ENCODE measurements at places on chromosomes 11 and 22. TPM values are rescaled to one million over a fixed set of nuclear protein-coding genes. Genes with fewer than 3 reads are reported as not detected.

Gene JAML
- total RNA-seq, result 17.1 TPM

Gene RIBC2
- 1.0 TPM for total RNA-seq

Gene APOBEC3H
- 0.79 TPM for total RNA-seq

Gene OR6A2
- total RNA-seq, result 0.25 TPM

Gene OSM
- 1.2 TPM for total RNA-seq

Gene GUCD1
- 150 TPM for total RNA-seq

Gene APOBEC3C
- total RNA-seq, result 19.8 TPM

Gene GLYAT
- total RNA-seq, result 57.8 TPM

Gene RCOR2
- total RNA-seq, result 0.76 TPM

DNA sequence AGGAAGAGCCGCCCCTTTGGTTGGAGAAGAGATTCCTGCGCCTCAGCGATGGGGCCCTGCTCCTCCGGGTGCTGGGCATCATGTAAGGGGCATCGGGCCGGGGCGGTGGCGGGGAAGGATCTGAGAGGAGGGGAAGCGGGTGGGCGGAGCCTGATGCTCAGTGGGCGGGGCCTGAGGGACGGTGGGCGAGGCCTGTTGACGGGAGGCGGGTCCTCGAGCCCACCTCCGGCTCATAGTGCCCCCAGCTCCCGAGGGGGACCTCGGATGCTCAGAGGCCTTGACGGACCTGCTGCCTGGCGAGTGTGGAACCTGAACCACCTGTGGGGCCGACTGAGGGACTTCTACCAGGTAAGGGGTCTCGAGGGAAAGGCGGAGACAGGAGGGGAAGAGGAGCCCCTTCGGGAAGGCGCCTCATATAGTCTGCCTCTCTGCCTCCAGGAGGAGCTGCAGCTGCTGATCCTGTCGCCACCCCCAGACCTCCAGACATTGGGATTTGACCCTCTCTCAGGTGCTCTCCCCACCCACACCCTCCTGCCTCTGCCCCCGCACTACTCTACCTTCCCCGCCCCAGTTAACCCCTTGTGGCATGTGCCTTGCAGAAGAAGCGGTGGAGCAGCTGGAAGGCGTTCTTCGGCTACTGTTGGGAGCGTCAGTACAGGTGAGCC lies 799 bp downstream of the CCDC88B start:
- peak; percentile 84 for DNase-seq

- DNase-seq, result peak; percentile 64
Measured at GRCh38 chr11:61541598-61541997, 33.0 kb downstream of the LRRC10B start.

DNA sequence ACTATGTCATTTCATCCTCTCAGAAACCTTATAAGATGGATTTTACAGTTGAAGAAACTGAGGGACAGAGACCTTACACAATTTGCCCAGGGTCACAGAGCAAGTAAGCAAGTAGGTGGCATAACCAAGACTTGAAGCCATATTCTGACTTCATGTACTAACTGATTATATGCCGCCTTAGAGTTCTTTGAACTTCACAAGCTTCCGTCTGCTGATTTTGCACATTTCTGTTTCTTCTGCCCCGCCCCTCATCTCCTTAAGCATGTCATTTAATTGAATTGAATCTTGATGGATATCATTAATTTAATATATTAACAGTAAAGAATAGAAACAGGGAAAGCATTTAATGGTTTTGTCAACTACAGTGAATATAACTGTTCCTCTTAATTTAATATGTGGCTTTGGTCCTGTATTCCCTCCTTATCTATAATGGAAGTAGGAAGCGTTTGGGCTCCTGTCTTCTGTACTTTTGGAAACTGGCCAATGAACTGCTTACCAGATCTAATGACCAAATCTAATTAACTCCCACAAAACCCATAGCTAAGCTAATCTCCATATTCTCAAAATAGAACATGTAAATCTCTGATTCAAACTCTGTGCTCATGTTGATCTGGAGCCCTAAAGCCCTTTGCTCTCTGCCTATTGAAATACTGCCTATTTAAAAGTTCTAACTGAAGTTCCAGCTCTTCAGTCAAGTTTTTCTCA lies 30.4 kb downstream of the SIK2 start:
- DNase-seq, result no peak

GRCh38 chr11:40401132-40401853 lies 1058.2 kb downstream of the LRRC4C start:
- no peak for DNase-seq

- DNase-seq, result no peak
Measured at GRCh38 chr11:46333394-46333947, 13.8 kb upstream of the DGKZ start.

DNA sequence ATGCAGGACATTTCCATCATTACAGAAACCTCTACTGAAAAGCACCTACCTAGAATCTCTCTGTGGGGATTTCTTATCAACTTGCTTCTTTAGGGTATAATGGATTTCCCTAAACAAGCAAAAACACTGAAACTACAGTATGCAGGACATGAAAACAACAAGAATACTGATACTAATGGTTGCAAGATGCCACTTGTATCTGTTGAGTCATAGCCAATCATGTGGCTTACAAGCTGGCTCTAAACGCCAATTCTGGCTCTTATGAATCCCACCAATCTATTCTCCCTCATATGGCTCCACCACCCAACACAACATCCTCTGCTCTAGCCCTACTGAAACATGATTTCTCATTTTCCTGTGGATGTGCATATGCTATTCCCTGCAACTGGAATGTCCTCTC lies 22.6 kb downstream of the TENM4 start:
- DNase-seq, result no peak

DNA sequence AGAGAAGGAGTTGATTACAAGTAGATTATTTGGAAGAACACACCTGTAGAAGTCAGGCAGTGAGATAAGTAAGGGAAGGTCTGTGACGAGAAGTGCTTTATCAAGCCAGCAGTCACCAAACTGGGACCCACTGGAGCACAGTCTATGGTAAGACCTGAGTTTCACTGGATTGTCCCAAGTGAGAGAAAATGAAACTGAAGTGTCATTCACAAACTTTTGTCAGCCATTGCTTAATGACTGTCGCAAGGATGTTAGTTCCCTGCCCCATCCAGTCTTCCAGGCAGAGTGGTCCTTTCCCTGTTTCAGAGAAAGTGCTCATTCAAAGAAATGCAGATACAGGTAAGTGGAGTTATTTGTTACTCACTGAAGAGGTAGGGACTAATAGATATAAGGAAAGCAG lies 728.0 kb upstream of the TENM4 start:
- DNase-seq, result no peak

- DNase-seq, result no peak
Measured at GRCh38 chr11:124941703-124942102, 5.9 kb upstream of the HEPACAM start.

- DNase-seq, result peak; percentile 74
Measured at GRCh38 chr11:59053387-59053786, 32.7 kb upstream of the GLYATL1B start.

- no peak for DNase-seq
Measured at GRCh38 chr11:13329670-13330356, 52.2 kb downstream of the BMAL1 start.

GRCh38 chr11:12100841-12101242 lies 9.5 kb upstream of the MICAL2 start:
- DNase-seq, result no peak

DNA sequence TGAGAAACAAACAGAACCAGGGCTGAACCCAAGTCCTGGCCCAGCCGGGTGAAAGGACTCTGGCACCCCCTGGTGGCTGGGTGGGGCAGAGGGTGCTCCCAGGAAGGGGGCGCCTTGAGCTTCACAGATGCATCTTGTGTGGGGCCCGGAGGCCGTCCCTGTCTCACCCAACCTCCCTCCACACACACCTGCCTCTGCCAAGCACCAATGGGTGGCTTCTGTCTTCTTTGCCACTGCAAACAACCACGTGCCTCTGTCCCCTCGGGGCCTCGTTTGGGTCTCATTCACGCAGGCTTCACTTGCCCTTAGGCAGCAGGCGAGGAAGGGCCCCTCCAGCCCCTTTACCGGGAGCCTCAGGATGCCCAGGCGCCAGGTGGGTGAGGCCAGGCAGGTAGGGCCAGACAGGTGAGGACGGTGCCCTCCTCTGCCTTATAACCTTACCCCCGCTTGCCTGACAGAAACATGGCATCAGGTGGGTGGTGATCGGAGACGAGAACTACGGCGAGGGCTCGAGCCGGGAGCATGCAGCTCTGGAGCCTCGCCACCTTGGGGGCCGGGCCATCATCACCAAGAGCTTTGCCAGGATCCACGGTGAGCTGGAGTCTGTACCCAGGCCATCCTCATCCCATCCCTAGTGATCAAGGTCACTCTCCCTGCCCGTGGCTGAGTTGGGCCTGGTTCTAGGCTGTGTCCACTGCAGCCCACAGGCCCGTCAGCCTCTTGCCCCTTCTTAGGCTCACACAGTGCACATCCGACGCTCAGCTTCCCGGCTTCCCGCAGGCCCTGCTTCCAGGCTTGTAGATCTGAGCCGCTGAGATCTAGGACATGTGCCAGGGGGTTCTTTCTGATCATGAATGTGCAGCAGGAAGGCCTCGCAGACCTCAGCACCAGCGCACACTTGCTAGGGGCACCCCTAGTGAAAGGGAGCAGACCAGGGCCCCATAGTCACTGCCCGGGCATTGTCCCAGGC lies 17.2 kb downstream of the POLR3H start:
- no peak for DNase-seq

DNA sequence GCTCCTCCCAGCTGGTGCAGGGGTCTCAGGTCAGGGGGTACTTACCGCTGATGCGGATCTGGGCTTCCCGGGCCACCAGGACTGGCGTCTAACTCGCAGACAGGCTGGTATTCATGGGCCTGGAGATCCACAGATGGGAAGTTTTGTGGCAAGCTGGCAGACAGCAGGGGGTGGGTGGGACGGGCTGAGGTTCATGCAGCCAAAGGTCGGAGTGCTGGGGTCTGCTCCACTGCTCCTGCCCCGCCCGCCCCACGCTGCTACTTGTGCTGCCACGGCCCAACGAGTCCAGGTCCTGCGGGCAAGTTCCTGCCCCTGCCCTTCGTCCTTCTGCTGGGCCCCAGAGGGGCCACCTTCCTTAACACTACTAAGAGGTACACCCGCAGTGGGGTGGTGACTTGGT lies 3.1 kb downstream of the ACY3 start:
- no peak for DNase-seq

DNA sequence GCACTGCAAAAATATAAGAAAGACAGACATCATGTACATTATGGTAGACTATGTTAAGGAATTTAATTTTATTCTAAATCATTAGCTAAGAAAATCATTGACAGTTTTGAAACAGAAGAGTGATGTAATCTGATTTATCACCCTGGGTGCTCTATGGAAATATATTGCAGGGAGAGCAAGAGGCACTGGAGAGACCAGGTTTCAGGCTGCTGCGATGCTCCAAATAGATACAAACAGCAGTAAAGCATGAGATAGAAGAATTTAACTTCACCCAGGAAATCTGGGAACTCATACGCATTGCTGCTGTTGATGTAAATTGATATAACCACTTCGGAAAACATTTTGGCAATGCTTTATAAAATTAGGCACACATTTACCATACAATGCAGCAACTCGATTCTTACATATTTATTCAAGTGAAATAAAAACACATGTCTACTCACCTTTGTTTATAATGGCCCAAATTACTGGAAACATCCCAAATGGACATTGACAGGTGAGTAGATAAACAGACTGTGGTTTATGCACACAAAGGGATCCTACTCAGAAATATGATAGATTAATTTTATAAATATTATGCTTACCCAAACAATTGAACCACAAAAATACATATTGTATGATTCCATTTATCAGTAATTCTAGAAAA lies 535.1 kb upstream of the CHORDC1 start:
- DNase-seq, result no peak

DNA sequence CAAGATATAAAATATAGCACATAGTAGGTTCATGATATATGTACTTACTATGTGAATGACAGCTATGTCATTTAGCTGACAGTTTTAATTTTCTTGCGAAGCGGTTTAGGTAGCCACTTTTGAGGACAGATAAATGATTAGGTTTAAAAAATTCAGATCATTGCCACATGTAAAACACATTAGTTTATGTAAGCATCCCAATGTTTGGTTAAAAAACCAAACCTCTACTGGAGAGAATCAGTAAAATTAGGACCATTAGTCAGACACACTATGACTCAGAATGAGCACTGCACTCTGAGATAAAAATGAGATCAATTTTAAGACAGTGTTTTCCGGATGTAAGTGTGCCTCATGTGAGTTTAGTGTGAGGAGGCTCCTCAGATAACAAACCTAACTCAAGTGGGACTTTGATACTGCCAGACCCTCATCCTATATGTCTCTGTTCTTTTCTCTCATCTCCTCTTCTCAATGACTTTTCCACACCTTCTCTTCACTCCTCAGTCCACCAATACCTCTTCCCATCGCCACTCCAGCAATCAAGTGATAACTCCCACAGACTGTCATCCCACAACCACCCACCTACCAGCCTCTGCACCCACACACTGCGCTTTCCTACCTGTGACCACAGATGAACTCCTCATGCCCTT lies 6.8 kb upstream of the OR2AT4 start:
- DNase-seq, result no peak

DNA sequence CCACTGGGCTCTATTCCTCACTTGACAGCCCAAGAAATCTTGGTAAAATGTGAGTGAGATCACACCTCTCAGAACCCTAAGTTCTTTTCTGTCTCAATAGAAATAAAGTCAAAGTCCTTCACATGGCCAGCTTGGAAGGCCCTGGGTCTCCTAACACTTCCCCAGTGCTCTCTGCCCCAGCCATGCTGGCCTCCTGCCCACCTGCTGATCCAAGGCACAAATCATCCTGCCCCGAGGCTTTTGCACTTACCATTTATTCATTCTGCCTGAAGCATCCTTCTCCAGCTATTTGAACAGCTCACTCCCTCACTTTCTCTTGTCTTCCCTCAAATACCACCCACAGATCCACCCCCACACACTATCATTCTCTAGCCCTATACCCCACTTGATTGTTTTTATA lies 26.4 kb downstream of the ISX start:
- DNase-seq, result no peak

- no peak for DNase-seq
Measured at GRCh38 chr11:28836285-28837081, 728.3 kb downstream of the METTL15 start.

- no peak for DNase-seq
Measured at GRCh38 chr11:44943696-44944095, 7.0 kb downstream of the TP53I11 start.

- no peak for DNase-seq
Measured at GRCh38 chr22:46911346-46911745, 148.9 kb downstream of the TBC1D22A start.

DNA sequence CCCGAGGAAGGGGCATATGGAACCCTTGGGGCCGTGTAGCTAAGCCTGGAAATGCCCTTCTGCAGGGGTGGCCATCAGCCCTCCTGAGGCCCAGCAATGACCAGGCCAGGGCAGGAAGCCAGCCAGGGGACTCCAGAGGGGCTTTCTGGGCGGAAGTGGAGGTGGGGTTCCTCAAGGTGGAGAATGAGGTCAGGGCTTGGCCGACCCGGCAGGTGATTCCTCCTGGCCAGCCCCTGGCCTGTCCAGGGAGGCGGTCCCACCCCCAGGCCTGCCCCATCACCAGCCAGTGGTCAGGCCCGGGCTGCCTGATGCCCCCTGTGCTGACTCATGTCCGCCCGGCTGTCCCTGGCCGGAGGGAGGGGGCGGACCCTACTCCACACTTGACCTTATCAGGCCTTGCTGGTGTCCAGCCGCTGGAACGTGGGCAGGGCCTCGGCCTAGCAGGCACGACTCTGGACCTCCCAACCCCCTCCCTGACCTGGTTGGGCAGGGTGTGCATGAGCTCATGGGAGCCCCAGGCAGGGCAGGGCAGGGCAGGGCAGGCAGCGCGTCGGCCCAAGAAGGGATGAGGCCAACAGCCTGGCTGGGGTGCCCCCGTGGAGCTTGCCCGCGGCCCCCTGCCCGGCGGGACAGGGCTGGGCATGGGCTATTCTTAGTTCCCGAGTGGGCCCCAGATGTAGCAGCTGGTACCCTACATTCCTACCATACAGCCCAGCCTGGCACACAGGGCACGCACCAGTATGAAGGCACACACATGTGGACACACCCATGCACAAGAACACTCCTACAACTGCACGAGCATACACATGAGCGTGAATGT lies 35.9 kb downstream of the RPL3 start:
- DNase-seq, result no peak
